Glomerular endothelial cell (primary cell): ENCODE measurements at places on chromosomes 7 and 10. TPM values are rescaled to one million over a fixed set of nuclear protein-coding genes. Genes with fewer than 3 reads are reported as not detected.

DNA sequence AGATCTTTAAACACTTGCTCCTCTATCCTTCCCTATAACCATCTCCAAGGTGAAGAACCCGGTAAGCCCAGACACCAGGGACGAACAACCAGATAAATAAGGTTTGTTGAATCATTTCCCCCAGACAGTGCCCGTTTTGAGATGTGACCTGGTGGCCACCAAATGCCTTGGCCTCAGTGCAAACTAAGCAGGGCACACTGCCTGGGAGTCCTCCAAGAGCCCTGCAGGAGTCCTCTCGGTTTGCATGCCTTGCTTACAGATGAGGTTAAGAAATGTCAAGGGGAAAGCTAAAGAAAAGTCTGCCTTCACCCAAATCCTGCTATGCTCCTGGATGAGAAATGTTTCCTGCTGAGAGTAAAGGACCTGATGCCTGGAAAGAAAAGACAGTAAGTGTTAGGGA, 31.6 kb downstream of the SLIT1 start:
- DNase-seq: no peak

DNA sequence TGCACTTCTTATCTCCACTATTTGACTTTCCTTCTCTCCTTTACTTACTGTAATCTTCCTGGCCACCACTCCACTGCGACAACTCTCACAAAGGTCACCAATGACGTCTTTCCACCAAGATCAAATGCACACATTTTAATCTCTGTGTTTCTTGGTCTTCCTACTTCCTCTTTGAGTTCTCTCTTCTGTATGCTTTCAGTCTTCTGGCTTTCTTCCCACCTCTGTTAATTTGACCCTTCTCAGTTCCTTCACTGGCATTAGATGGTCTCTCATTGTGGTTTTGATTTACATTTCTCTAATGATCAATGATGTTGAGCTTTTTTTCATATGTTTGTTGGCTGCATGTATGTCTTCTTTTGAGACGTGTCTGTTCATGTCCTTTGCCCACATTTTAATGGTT, 31.9 kb downstream of the FAM107B start:
- DNase-seq: no peak

HOXA3 gene
- total RNA-seq: 5.5 and 6.1 TPM in 2 replicates

DNA sequence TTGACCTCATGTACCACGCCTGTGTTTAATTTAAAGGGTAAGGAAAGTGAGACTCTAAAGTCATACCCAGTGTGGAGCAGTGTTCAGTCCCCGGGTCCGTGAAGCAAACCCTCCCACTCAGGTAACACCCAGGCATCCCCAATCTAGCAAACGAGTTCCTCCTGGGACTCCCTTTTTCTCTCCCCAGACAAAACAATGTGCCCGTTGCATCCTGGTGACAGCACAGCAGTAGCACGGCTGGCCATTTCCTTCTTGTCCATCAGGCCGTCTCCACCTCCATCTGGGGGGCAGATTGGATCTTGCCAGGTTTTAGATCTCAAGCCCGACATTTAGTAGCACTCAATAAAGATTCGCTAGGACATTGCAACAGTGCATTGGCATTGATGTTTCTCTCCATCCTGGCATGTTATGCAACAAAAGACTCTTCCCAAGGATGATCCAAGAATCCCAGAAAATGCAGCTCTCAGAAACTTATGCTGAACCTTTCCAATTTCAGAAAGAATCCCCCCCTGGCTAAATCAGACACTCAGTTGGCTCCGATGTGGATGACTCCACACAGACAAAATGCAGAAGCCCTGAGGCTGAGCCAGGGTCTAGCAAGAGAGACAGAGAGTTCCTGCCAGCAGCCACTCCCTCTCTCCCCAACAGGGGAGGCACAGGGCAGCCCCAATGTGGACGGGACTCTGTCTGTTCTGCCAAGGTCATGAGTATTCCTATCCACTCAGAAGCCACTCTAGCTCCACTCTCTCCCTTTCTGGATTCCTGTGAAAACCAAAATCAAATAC, 274.5 kb upstream of the MGMT start:
- DNase-seq: no peak

- DNase-seq: no peak
Observed at GRCh38 chr10:14243221-14243620, 87.5 kb downstream of the FRMD4A start.

DNA sequence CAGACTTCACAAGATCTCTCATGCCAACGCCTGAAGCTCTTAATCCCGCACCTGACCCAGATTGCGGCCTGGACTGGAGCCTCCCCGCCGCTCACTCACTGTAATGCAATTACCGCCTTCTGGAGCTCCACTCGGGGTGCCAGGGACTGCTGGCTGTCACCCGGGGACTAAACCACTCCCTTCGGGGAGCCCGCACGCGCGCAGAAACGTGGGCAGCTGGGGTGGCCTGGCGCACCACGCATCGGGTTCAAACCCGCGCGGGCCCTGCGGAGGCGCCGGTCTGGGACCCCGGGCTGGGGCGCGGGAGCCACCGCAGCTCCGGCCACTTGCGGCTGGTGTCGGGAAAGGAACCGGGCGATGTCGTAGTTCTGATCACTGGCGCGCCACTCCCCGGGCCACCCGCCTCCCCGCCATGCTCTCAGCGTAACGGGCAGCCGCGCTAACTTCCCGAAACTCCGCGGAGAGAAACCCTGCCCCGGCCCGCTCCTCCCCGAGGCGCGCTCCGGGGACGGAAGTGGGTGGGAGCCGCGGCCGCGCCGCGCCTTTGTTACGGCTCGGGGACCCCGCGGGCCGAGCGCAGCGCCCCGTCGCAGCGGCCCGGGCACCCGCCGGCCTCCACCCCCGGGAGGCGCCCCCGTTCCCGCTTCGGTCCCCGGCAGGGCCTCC, 100.3 kb upstream of the SVIL start:
- DNase-seq: no peak

GRCh38 chr7:108270385-108271015, 140.3 kb upstream of the LAMB4 start:
- DNase-seq: no peak

DNA sequence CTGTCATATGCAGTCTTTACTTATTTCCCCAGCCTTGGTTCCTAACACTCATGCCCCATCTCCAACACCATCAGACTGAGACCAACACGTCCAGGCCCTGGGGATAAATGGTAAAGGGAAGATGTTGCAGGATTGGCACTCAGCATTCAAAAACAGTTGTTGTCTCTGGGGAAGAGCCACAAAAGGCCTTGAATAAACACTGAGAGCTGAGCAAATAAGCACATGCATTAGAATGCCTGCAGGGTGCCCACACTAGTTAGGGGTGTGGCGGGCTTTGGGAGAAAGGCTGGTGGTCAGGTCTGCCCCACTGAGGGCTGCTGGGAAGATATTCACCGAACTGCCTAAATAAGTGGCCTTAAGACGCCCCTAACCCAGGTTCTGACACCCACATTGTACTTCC, 391.0 kb downstream of the GFRA1 start:
- no peak for DNase-seq

CAMK1D gene
- 2.0 and 2.8 TPM in 2 replicates for total RNA-seq

DNA sequence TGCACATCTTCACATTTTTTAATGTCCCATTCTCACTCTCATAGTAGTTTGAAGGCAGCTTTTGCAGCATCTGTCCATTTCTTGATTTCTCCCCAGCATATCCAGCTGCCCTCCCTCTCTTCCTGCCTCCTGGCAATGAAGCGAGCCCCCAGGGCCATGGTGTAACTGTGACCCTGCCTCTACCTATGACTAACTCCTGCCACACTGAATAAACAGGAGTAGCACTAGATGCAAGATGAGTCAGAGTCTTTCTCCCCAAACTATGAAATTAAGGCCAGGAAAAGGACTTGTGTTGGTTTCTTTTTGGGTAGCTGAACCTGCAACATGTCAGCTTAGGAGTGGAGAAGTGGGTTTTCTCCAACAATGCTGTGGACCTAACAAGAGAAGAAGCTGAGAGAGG, 329.0 kb downstream of the RNLS start:
- DNase-seq: no peak
